Endothelial cell (in vitro differentiated cells): ENCODE measurements at places on chromosomes 12 and 14. TPM values are rescaled to one million over a fixed set of nuclear protein-coding genes. Genes with fewer than 3 reads are reported as not detected.

DEGS2 gene
- not detected for total RNA-seq

PRH2 gene
- not detected for total RNA-seq

OVCH1 gene
- not detected for total RNA-seq

SMOC1 gene
- 0.38 TPM for total RNA-seq

NGB gene
- total RNA-seq, result not detected

DNA sequence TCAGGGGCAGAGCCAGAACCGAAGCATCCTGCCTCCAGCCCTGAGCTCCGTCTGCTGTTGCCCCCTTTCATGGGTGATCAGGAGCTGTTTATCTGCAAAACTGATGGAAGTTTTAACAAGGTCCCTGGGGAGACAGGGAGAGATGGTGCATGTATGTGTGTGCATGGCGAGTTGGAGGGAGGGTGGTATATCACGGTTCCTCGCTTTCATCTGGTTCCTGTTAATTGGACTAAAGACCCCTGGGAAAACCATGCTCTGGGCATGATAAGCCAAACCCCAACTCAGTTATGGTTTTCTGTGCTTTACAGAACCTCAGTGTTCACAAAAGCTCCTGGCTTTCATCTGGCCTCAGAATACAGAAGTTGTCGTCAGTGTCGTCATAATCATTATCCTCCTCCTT is 133.6 kb downstream of the KSR2 start:
- DNase-seq, result no peak

GRCh38 chr14:65439117-65439516 is 26.6 kb downstream of the FUT8 start:
- DNase-seq, result no peak

DNA sequence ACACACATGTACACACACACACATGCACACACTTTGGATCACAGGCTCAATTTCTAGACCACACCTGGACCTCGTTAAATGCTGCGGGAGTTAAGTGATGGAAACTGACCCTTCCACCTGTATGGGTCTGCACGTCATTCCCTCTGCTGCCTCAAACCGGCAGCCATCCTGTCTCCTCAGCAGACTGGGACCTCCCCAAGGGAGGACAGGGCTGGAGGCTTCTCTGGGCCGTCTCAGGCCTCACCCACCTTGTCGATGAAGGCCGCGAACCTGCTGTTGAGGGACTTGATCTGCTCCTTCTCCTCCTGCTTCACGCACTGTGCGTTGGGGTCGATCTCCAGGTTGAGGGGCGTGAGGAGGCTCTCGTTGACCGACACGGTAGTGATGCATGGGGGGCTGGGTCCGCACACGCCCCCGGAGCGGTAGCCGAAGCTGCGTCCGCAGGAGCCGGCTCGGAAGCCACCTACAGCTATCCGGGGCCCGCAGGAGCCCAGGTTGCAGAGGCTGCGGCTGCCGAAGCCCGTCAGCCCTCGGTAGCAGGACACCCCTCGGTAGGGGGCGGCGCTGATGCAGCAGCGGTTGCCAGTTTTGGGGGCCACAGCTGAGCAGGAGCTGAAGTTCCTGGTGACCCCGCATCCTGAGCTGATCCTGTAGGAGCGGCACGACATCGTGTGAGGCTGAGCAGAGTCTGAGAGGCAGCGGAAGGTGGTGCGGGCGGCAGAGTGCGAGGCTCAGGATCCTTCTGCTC is at the start of gene KRT85:
KRT85 (minus strand) TSS at position 744 of the 748 bp plus-strand sequence; CDS start at position 668, 76 bp downstream.
- no peak for DNase-seq

DNA sequence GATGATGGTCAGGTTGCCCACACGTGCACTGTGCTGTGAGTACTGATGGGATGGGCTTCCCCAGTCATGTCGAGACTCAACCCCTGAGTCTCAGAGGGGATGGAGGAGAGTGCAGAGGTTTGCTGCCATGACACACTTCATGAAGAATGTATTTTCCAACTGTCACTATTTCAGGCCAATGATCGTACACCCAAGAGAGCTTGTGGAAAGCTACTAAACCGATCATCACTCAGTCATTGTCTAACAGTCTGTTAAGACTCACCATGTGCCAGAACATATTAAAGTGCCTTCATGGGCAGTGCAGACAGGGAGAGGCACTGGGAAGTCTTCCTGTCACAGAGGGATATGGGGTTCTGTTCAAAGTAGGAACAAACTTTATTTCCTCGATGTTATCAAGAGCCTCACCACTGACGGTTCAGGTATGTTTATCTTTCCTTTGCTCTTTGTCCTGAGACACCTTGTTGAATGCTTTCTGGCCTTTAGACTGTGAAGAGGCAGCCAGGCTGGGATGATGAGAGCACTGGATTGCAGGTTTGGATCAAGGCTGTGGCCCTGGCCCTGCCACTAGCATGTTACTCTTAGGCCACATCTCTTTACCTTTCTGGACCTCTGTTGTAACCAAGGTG is 41.6 kb upstream of the NTF3 start:
- DNase-seq, result no peak

- no peak for DNase-seq
Observed at GRCh38 chr12:25617991-25618390, 64.9 kb upstream of the LMNTD1 start.

GRCh38 chr12:124098887-124099286 is 125.9 kb downstream of the ZNF664 start:
- DNase-seq, result no peak

DNA sequence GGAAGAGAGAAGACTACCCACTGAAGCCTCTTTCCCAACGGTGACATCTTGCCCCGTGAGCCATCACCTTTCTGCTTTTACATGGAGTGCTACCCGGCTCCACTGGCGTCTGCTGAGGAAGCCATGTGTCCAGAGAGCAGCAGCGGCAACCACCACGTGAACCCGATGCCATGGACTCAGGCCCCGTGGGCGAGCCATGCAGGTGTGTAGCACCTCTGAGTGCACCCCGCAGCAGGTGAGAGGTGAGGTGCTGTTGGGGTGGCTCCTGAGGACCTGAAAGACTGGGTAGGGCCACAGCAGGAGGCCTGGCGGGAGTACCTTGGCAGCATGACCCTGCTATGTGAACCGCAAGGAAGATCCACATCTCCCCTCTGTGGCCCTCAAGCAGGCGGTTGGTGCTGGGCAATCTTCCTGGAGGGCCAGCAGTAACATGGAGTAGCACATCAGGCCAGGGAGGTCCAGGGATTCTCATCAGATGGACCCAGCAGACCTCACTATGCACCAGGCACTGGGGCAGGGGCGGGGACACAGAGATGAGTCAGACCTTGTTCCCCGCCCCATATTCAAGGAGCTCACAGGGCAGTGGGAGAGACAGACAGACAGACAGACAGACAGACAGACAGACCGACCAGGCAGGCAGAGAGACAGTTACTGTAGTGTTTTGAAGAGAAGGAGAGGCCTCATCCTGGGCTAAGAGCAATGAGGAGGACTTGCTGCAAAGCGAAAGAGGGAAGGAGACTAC is 129.6 kb downstream of the PAPOLA start:
- no peak for DNase-seq

- DNase-seq, result no peak
Observed at GRCh38 chr14:57464008-57464730, 29.5 kb downstream of the CCDC198 start.

- DNase-seq, result no peak
Observed at GRCh38 chr12:49648712-49649003, 25.3 kb downstream of the PRPF40B start.

GRCh38 chr14:104632781-104633180 is 28.2 kb upstream of the TMEM179 start:
- no peak for DNase-seq
